HS-5 (cell line): ENCODE measurements at places on chromosomes 5 and 9.

- DNase-seq = no peak
Observed at GRCh38 chr5:74497706-74498105, 142.8 kb downstream of the ENC1 start.

- no peak for DNase-seq
Observed at GRCh38 chr5:151215546-151215880, 8.4 kb downstream of the CCDC69 start.

DNA sequence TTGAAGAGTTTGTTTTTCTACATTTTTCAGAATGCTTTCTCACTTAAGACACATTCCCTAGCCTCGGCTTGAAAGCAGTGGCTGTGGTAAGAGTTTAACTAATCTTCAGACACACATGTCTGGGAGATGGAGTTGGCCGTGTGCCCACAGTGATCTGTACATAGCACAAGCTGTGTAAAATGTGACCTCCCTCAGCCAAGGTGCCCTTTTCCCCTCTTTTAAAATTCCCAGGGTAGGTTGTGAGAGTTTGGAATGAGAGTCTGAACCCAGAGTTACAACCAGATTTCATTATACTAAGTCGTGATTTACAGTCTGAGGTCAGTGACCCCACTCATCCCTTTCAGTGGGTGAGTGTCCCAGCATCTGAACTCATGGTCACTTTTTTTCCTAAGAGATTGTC lies 230.4 kb downstream of the DOCK8 start:
- DNase-seq = no peak

GRCh38 chr5:170315154-170315553 lies 17.6 kb upstream of the LCP2 start:
- no peak for DNase-seq

DNA sequence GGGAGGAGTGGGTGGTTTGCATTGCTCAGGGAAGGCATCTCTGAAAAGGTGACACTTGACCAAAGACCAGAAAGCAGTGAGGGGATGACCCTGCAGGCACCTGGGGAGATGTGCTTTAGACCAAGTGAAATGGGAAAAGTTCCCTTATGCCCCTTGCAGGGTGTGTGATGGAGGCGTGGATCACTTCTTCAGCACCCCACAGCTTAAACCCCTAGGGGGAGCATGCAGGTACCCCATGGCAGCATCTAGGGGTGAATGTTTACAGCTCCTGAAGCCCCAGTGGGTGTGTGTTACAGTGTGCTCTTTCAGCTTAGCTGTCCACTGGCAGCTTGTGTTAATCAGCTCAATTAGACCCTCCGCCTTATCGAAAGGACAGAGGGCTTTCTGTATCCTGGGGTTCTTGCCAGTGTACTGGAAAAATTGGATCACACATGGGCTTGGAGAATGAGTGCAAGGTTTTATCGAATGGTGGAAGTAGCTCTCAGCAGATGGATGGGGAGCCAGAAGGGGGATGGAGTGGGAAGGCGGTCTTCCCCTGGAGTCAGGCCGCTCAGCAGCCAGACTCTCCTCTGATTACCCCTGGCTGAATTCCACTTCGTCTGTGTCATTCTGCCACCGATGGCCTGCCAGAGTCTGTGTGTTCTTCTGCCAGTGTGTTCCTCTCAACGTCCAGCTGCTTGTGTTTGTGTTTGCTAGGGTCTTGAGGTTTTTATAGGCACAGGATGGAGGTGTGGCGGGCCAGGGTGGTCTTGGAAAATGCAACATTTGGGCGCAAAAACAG lies 6.3 kb downstream of the BHMT2 start:
- DNase-seq = no peak

DNA sequence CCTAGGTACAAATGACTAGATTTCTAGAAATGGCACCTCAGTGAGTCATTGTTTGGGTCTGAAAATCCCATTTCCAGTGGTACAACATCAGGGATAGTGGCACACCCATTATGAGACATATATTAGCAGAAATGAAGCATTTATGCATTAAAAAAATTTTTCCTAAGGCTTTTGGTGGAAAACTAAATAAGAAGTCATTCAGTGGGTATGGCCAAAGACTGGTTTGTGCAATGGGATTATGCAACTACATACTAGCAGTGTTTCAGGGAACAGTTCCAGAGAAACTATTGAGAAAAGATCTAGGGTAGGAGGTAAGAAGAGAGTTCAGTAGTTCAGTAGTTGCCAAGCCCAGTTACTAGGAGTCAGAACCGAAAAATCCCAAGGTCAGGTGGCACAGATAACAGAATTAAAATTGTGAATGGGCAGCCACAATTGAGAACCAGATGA lies 106.5 kb upstream of the HAPLN1 start:
- DNase-seq = peak; percentile 32

- DNase-seq = no peak
Observed at GRCh38 chr9:72949244-72949582, 3.6 kb downstream of the ALDH1A1 start.

- peak; percentile 52 for DNase-seq
Observed at GRCh38 chr5:154221371-154221896, 30.9 kb downstream of the GALNT10 start.

DNA sequence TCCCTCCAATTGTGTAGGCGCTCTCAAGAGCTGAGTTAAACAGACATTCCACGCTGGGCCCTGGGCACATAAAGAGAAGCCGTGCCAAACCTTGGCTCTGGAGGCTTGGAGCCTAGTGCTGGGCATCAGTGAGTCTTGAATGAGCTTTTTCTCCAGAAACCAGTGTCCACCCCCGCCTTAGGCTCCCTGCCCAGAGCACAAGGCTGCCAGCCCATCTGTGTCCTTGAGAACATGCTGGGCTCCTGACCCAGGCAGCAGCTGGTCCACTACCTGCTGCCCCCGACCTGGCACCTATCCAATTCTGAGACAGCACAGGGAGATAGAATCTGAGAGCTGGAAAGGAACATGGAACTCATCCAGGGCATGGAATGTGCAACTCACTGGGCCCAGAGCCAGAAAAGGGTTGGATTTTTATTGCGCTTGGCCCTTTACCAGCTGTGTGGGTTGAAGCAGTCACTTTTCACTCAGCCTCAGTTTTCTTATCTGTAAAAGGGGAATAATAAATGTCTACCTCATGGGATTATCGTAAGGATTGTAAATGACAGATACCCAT lies 92.4 kb upstream of the CPLX2 start:
- DNase-seq = no peak

- DNase-seq = no peak
Observed at GRCh38 chr5:149166128-149166527, 24.8 kb downstream of the ABLIM3 start.

- no peak for DNase-seq
Observed at GRCh38 chr9:131312822-131313770, 23.6 kb downstream of the PLPP7 start.

DNA sequence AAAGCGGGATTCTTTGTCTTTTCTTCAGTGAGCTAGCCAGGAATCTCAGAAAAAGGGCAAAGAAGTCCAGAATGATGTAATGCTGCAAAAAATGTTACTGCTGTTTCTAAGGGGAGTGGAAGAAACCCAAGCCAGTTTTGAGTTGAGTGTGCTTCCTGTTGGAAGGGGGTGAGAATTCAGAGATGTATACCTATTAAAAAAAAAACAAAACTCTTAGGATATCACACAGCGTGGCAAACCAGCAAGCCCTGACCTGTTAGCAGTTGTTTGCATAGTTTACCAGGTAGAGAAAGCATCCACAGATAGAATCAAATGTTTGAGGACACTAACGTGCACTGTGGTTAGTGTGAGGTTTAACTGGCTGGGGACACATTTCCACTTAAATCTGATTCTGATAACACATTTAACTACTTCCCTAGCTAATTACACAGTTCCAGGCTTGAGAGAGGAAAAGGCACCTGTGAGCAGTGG lies 11.4 kb downstream of the BASP1 start:
- no peak for DNase-seq

DNA sequence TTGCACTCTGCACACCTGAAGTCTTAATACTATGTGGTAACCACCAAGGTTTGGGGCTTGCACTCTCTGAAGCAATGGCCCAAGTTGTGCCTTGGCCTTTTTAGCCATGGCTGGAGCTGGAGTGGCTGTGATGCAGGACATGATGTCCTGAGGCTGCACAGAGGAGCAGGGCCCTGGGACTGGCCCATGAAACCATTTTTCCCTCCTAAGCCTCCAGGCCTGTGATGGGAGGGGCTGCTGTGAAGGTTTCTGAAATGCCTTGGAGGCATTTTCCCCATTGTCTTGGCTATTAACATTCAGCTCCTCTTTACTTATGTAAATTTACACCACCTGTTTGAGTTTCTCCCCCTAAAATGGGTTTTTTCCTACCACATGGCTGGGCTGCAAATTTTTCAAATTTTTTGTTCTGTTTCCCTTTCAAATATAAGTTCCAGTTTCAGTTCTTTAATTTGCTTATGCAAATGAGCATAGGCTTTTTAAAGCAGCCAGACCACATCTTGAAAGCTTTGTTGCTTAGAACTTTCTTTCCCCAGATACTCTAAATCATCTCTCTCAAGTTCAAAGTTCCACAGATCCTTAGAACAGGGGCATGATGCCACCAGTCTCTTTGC lies 237.4 kb upstream of the DMAC1 start:
- DNase-seq = no peak

DNA sequence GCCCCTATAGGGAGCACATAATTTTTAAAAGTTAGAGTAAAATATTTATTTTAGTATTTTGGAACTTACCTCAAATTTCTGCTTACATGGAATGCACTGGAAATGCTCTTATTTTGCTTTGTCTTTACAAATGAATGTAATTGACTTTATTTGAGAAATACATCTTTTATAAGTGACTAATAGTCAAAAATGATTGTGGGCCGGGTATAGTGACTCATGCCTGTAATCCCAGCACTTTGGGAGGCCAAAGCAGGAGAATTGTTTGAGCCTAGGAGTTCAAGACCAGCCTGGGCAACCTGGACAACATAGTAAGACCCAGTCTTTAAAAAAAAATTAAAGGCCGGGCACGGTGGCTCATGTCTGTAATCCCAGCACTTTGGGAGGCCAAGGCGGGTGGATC lies 5.8 kb downstream of the HMGCR start:
- DNase-seq = no peak

DNA sequence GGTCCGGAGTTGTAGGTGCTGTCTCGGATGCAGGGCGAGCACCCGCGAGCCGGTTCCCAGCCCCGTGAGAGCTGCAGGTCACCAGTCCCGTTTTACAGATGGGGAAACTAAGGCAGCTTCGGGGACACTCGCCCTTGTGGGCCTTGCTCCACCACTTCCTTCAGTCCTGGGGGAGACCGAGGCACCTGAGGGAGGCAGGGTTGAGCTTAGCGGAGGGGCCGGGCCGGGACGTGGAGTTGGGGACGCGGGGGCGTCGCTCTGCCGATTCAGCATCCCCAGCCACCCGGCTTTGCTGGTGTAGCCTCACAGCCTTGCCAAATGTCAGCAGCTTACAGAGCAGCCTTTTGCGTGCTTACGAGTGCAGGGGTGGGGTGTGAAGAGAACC lies 530 bp downstream of the BBLN start:
- DNase-seq = no peak

DNA sequence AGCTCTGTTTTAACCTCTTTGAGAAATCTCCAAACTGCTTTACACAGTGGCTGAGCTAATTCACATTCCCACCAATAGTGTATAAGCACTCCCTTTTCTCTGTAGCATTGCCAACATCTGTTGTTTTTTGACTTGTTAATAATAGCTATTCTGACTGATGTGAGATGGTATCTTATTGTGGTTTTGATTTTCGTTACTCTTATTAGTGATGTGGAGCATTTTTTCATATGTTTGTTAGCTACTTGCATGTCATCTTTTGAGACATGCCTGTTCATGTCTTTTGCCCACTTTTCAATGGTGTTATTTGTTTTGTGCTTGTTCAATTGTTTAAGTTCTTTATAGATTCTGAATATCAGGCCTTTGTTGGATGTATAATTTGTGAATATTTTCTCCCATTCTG lies 225.2 kb upstream of the TRPC7 start:
- no peak for DNase-seq

DNA sequence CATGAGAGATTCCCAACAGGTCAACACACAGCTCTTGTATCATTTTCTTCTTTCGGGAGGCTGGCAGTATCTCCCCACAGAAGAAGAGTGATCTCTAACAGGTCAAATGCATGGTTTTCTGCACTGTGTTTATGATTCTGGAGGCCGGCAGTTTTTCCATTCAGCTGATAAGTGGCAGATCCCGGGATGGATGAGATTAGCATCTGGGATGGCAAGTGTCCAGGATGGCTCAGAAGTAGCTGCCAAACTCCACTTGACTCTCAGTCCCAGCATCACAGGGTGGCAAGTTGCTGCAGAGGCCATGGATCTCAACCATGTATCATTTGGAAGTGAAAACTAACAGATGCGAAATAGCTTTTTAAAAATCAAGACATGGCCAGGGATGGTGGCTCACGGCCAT lies 97.8 kb upstream of the SLC44A1 start:
- no peak for DNase-seq

DNA sequence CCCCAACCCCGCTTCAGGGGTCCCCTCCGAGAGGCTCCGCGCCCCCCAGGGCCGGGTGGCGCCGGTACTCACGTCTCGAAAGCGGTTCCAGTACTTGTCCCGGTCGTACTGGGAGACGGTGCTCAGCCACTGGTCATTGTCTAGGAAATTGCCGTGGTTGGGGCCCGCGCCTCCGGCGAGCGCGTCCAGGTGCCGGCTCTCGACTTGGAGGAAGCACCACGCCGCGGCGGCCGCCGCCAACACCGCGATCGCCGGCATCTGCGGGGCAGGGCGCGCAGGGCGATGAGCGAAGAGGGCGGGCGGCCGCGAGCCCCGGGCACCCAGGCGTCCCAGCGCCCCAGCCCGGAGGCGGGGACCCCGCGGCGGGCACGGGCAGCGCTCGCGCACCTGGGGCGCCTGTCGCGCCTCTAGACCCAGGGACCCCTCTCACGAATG lies 808 bp downstream of the SPOCK1 start:
- DNase-seq = no peak

DNA sequence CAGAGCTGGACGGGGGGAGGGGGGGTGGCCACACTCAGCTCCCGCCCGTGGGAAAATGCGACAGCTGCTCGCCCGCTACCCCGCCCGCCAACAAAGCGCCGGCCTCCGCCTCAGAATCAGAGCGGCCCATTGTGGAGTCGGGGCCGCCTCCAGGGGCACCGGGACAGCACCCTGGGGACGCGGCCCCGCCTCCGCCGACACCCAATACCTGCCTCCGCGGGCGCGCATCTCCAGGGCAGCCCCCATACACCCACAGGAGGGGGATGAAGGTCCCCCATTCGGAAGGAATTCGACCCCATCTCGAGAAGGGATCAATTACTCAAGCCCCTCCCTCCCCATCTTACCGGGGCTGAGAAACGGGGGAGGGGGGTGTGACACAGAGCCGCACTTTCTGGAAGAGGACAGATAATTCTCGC lies 1.3 kb downstream of the NOTCH1 start:
- DNase-seq = no peak

DNA sequence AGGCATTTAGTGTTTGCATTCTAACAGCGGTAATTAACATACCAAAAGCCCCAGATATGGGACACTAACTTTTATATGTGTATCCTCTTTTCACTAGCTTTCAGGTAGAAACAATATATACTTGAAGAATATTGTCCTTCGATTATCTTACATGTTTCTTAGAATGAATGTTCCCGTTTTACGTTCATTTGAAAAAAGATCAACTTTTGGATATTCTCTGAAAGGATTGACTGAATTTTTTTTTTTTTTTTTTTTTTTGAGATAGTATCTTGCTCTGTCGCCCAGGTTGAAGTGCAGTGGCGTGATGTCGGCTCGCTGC lies 32.2 kb upstream of the FSD1L start:
- DNase-seq = no peak

GRCh38 chr5:109703829-109704228 lies 14.1 kb downstream of the MAN2A1 start:
- DNase-seq = peak; percentile 25
